ENCODE measurements at places on chromosomes 1 and 21.

DNA sequence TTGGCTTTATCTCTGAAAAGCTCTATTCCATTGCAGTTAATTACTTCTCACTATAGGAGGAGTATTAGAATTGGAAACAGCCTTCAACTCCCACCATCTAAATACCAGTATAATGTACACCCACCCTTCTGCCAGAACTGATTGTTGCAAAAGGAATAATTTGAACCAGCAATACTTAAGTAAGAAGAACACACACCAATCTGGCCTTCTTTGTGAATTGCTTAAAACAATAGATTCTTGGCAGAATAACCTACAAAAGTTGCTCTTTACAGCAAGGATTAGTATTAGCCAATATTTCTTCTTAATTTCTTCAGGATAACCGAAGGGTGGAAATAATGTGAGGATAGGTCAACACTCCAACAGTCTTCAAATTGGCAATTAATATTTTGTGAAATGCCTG is 54.9 kb upstream of the ADAMTS5 start:
- DNase-seq, result no peak

DNA sequence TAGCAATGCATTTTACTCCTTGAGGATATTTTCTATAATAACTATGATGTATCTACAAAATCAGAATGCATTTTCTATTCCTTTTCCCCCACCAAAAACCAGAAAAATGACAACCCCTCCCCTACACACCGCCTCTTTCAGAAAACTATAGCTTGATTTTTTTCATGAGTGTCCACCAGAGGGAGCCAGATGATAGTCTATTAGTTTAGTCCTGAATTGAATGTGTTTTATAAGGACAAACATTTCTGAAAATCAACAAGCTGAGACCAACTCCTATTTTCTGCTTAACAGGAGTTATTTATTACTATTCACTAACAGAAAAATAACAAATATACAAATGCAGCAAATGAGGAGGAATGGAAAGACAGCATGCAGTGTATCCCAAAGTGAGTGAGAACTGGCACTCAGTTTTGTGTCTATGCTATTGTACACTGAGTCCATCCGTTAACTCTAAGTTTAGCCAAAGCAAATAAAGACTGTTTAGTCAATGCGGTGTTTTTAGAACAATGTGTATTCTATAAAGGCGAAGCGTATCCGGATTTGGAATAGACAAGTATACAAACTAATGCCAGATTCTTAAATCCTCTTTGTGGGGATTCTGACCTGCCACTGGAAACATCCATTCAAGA is 182.6 kb downstream of the VAV3 start:
- no peak for DNase-seq

DNA sequence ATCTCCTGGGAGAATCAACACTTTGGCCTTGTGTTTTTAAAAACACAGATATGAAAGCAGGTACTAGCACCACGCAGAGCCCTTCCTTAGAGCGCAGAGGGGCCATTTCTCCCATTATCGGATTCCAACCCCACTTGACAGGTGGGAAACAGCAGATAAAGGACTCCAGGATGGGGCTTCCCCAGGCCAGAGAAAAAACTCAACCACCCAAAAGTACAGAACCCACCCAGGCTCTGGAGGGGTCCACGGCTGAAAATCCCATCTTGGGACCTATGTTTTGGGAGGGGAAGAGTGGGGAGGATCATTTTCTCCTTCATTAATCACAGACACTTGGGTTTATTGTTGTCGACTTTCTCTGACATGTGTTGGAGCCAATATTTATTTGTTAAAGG is 27.1 kb upstream of the COL18A1 start:
- DNase-seq, result no peak

DNA sequence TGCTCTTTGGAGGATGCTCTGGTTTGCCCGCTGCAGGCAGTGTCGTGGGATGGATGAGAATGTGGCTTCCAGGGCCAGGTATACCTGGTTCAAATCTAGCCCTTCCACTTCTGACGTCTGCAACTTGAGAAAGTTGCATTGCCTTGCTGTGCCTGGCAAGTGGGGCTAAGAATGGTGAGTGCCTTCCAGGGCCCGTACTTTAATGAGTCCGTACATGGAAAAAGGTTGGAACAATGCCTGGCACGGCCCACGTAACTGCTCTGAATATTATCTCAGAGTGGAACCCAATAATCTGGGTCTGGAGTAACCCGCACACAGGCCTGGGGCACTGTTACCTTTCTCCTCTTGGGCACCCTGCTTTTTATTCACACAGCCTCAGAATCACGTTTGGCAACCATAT is 146.7 kb upstream of the EDN2 start:
- DNase-seq, result no peak

DNA sequence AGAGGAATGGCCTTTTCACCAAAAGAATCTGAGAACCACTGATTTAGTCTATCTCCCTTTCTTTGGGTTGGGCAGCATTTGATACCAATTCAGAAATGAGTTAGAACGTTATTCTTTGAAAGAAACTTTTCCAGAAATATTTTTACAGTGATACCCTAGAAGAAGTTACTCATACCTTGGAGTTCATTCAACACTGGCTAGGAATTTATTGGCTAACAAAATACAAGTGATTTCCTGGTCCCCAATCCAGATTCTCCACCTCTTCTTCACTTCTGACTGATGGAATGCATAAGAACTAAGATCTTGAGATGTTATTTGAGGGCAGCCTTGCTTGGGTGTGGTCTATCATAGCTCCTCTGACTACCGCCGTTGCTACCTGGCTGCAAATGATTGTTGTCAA is 9.4 kb downstream of the C1orf162 start:
- no peak for DNase-seq

DNA sequence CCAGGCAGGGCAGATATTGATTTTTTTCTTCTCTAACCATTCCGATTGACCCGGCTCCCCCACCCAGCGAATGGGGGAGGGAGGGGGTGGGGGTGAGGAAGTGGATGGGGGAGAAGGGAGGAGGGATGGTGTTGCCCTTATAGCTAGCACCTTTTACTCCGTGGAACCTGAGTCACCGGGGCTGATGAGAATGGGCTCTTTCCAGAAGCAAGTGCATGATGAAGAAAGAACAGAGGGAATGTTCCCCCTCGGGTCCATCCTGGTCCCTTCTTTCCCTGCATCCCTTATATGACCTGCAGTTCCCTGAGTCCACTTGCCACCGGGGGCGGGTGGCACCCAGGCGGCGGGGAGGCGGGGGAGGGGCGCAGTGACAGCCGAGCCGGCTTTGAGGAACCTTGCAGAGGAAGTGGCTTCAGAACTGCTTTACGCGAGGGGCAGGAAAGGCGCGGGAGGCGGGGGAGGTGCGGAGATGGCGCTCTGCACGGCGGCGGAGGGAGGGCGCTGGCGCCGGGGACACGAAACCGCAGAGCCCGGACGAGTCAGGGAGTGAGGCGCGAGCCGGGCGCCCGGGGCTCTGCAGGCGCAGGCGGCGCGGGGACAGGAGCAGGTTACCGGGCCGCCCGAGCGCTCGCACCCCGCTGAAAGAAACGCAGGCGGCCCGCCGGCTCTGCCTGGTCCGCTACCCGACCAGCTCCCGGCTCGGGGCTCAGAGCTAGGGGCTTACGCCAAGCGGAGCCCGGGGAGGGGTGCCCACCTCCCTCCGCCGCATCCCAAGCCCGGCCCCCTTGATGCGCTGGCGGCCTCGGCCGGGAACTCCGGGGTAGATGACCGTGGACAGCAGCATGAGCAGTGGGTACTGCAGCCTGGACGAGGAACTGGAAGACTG is 49.7 kb downstream of the RASSF5 start:
- DNase-seq, result peak; percentile 82
